DMS79 treated with DMSO at 0.1 percent for 48 hours (cell line): ENCODE measurements at places on chromosomes 11 and 22.
A peak's percentile ranks its signal among the peaks of the same experiment; 100 is the strongest.

DNA sequence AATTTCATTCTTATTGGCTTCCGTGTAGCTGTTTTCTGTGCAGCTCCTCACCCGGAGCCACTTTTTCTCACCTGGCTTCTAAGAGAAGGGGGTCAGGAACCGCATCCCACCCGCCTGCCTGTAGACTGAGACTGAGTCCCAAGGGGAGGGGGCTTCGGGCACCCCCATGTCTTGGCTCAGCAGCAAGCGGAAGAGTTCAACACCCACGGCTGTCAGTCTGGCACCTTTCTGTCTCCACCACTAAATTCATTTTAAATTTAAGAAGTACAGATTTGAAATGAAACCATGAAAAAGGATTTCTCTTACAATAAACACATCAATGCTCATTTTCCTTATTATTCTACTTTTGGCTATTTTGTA, 66.7 kb downstream of the EFCAB6 start:
- DNase-seq = peak; percentile 33

- DNase-seq = no peak
These were observed 1.6 kb upstream of the TMPRSS13 start for GRCh38 chr11:117930668-117931330.

GRCh38 chr22:50439871-50440331, 34.9 kb downstream of the SBF1 start:
- DNase-seq = no peak

DNA sequence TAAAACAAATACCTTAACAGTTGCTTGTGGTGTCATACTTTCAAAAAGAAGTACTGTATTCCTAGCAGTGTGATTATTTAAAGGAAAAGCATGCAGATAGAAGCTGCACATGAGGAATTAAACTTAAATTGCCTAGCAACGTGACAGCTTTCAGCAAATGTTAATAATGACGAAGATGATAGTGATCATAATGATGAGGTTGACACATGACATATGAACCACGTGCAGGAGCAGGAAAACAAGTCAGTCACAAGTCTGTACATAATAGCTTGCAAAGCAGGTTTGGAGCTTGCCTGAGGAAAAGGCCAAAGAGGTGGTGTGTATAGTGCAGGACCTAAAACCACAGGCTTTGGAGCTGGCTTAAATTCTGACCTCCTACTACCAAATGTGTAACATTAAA, 30.6 kb upstream of the PIK3C2A start:
- no peak for DNase-seq
